ENCODE measurements at places on chromosomes 4 and X.
A peak's percentile ranks its signal among the peaks of the same experiment; 100 is the strongest.

- no peak for DNase-seq
Measured at GRCh38 chr4:909821-910220, 22.3 kb downstream of the GAK start.

DNA sequence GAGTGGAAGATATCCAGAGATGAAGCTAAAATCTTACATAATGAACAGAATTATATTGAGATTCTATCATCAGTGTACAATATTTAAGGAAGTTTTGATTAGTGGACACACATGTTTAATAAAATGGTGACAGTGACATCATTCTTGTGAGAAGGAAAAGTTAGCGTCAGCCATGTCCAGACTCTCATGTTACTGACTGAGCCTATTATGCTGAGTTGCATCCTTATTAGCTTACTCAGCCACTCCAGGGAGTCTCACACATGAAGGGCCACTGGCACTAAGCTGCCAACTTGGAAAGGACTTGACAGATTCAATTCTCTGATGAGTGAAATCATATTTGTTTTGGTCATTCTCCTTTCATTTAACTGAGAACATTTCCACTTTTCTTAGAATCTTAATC lies 170.6 kb downstream of the BANK1 start:
- DNase-seq = no peak

GRCh38 chr4:5891563-5892322 lies 1.1 kb downstream of the CRMP1 start:
- no peak for DNase-seq

DNA sequence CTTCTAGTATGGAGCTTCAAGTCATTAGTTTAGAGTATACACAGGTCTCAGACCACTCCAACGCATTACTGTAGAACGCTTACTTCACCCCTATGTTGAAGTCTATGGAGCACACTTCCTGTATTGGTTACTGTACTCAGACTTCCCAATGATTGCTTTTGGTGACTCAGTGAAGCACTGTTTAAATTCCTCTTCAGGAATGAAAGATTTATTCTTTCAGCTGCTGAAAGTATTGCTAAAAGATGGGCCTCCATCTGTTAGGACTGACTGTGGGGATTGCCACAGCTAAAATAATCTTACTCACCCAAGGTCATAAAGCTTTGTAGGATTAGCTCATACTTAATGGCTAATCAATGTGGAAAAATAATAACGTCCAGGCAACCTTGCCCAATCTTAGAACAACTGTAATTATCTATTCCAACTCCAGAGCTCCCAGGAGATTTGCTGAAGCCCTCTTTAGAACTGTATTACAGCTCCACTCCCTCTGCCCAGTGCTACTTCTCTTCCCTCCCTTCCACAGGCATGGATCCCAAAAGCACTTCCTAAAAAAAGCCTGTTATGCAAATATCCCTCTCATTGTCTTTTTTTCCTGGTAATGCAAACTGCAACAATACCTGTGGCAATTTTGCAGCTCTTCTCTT lies 281.9 kb upstream of the HS3ST1 start:
- DNase-seq = no peak

GRCh38 chr4:149933120-149933519 lies 117.5 kb upstream of the IQCM start:
- no peak for DNase-seq

DNA sequence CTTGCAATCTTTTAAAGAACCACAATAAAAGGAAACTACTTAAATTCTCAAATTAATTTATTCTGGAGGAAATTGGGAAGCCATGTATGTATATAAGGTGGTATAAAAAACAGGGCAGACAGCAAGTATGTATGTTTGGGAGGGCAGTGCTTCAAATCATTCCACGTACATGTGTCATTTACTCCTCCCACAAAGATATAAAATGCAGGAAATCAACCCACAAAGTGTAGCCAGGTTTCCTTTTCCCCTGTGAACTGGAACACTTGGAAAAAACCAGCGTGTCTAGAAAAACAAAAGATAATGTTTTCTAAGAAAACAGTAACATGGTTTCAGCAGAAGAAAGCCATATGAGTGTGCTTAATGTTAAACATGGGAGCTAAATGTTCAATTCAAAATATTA lies 156.7 kb upstream of the FAM47A start:
- DNase-seq = no peak

DNA sequence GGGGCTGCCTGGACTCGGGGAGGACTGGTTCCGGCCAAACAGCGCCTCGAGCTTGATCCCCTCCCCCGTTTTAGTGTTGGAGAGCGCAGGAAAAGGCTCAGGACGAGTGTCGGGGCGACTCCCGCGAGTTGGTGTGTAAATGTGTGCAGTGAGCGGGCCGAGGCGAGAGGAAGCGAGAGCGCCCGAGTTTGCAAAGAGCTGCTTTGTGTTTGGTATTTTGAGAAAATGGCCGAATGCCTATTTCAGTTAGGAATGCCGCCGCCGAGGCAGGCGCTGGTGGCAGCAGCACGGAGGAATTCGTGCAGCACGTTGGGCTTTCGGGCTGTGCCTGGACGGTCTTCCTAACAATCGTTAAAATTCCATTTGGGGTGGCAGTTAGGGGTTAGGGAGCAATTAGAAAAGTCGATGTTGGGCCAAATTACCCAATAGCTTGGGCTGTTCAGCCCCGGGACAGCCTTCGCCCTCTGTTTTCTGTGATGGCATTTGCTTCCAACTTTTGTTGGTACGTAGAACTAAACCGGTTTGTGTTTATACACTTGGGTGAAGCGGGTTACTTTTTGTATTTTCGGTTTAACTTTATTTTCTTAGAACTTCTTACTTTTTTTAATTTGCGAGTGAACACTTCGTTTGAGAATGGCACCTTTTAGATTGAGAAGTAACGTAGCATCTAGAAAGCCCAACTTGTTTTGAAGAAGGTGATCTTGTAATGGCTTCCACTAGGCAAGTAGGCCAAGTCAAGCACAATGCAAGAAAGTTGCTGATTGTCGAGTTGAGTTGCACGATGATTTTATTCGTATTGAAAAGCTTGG lies 1.6 kb downstream of the REST start:
- DNase-seq = peak; percentile 74

DNA sequence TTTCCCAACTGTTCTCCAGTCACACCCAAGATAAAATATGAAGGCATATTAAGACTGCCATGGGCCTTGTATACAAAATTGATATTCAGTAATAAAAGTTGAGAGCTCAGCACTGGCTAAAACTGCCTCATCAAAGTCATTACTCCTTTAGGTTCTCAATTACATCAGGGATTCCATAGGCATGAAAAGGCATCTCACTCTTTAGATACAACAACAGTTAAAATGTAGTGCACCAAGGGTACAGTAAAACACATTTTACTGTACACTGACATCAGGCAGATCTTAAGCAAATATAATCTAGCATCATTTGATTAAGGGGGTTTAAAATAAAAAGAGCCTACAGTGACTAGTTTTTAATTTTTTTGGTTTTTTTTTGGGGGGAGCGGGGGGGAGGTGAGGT lies 107.7 kb downstream of the PPP3CA start:
- no peak for DNase-seq

- DNase-seq = no peak
Measured at GRCh38 chr4:153045111-153045982, 109.2 kb downstream of the FHDC1 start.

DNA sequence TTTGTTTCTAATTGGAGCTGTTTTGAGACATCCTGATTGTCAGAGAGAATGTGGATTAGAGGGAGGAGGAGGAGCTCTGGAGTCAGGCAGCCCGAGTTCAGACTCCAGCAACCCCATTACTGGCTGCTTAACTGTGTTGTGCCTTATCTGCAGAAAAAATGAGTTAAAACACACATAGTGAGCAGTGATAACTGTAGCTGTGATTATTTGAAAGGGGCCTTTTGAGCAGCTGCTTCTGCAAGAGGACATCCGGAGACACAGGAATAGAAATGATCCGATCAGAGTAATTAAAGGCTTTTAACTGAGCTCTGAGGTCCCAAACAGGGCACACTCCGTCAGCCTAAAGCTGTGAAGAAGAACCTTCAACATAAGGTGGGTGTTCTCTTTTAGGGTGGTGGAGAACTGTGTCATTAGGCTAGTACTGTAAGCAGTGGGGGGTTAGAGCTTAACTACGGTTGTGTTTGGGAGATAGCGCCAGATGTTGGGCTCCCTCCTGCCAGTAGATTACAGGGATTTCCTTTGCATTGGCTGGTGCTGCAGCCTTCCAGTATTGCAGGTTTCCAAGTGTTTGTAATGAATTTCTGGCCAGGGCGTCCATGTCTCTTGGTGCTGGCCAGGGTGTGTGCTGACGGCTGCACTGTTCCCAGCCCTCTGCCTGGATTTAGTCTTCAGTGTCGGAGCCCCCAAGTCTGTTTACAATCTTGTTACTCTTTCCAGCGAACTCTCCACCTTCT lies 24.3 kb downstream of the ADD1 start:
- peak; percentile 72 for DNase-seq

GRCh38 chrX:39264023-39264422 lies 462.8 kb downstream of the MID1IP1 start:
- no peak for DNase-seq
